ENCODE measurements at places on chromosomes 7 and 10. TPM values are rescaled to one million over a fixed set of nuclear protein-coding genes. Genes with fewer than 3 reads are reported as not detected.

The COL28A1 gene
- 6.9 TPM for total RNA-seq

The LOXL4 gene
- total RNA-seq: 4.1 TPM

The CALCR gene
- total RNA-seq: not detected

The CALML3 gene
- total RNA-seq: not detected

The NEUROD6 gene
- total RNA-seq: not detected

The MYOZ1 gene
- total RNA-seq: not detected

- DNase-seq: peak; percentile 89
Measured at GRCh38 chr7:36366718-36367560, 22.7 kb upstream of the ANLN start.

DNA sequence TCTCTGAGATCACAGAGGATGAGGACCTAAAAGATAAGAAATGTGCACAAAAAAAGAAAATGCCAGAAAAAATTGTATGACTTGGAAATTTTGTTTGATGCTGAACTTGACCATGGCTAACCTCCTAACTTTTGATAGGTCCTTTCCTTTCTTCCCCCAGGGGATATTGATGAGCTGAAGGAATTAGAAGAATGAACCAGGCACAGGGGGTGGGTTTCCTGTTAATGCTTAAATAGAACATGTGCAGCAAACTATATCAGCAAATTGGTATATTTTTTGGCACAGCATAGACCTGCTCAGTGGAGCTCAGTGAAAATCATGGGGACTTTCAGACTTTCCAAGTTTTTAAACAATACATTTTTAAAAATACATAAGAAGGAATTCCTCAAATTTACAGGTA is 300.7 kb downstream of the HDAC9 start:
- DNase-seq: no peak

GRCh38 chr7:101990811-101991418 is 173.5 kb downstream of the CUX1 start:
- no peak for DNase-seq

- DNase-seq: no peak
Measured at GRCh38 chr7:70439651-70440050, 692.3 kb upstream of the GALNT17 start.

GRCh38 chr7:151408498-151408838 is 1.4 kb downstream of the WDR86 start:
- DNase-seq: no peak

DNA sequence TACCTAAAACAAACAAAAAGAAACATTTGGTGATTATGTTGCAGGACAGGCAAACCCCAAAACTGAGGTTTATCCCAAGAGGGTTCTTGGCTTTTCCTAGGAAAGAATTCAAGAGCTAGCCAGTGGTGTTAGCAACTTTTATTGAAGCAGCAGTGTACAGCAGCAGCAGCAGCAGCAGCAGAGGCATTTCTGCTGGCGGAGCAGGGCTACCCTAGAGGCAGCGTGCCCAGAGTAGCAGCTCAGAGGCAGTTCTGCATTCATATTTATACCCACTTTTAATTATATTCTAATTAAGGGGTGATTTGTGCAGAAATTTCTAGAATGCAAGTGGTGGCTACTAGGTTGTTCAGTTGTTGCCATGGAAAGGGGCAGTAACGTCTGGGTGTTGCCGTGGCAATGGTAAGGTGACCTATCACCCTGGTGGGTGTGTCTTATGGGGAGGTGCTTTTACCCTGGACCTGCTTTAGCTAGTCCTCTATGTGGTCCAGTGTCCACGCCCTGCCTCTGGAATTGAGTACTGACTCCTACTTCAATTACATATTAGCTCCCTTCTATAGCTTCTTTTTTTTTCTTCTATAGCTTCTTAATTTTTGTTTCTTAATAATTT is 53.9 kb downstream of the VCL start:
- DNase-seq: no peak

GRCh38 chr10:74730246-74730645 is 96.2 kb upstream of the KAT6B start:
- no peak for DNase-seq

DNA sequence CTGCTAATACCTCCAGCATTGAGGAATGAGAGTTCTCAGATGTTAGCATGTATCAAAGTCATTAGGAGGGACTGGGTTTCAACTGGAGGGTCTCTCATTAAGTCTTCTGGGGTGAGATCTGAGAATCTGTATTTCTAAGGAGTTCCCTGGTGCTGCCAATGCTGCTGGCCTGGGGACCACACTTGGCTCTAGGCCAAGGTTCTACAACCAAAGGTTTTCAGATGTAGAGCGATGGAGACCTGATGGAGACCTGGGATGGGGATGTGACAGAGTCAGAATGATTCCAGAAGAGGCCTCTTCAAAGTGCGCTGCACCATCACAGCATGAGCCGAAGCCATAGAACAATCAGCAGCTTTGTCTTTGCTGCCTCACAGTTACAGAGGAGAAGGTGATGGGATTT is 27.2 kb downstream of the ST8SIA6 start:
- DNase-seq: no peak

GRCh38 chr10:1150638-1150955 is 94.4 kb downstream of the WDR37 start:
- no peak for DNase-seq

DNA sequence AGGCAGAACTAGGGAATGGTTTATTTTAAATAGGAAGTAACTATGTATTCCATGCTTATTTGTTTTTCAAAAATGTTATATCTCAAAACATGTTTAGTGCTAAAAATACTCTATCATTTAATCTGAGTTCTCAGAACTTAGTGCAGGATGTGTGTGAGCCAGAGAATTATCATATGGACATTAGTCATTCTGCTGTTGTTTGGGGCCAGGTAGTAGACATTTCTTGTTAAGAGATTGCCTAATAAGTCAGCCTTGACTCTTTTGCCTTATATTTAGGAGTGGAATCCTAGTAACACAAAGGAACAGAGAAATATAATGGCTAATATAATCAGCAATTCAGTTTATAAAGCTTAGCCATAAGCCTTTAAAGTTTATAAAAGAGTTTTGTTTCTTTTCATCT is 149.8 kb downstream of the CCSER2 start:
- no peak for DNase-seq

GRCh38 chr7:1673581-1674118 is 3.6 kb downstream of the ELFN1 start:
- no peak for DNase-seq

DNA sequence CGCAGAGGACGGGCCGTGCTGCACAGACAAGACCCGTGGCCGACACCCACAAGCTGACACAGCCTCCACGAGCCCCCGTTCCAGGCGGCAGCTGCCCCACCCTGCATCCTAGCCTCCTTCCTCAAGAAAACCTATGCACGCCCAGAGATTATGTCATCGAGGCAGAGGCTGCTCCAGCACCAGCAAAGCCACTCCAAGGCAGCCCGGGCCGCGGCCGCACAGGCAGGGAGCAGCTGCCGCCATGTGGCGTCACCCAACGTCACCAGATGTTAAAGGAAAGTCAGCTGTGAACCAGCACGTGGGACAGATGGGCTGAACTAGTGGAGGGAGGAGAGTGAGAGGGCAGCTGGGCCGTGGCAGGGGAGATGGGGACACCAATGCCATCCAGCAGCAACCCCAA is 59.8 kb downstream of the STK32C start:
- DNase-seq: no peak

DNA sequence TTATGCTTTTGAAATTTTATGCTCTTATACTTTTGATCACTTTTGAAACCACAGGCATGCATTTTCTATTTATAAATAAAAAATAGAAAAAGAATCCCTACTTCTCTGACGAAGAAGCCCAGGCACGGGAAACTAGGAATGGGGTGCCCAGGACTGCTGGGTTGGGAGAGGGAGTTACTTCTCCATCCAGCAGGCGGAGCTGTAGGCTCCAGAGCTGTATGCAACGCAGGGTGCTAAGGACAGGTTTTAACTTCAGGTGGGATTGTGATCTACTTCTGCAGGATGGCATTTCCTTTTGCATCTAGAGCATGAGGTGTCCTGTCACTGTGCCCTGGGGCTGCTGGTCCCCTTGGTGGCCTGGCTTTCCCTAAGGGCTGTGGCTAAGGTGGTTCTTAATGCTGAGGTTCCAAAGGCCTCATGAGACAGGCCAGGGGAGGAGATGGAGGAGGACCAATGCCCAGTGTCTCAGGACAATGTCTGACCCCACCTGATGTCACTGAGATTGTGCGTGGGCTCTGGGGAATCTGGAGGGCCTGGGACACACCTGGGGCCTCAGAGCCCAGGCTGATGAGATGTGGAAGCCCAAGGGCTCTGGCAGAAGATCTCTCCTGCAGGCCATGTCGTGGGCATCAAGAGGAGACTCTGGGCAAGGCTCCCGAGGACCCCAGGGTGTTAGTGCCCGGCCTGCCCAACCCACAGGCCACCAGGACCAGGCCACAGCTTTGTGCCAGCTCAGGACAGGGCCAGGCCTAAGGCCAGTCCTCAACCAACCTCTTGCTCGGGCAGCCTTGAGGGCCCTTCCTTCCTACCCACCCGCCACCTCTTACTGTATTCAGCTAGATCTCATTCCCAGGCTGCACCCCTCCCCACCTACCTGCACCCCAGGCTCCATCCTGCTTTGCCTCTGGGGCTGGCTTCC is 507 bp downstream of the CCDC201 start:
- no peak for DNase-seq

DNA sequence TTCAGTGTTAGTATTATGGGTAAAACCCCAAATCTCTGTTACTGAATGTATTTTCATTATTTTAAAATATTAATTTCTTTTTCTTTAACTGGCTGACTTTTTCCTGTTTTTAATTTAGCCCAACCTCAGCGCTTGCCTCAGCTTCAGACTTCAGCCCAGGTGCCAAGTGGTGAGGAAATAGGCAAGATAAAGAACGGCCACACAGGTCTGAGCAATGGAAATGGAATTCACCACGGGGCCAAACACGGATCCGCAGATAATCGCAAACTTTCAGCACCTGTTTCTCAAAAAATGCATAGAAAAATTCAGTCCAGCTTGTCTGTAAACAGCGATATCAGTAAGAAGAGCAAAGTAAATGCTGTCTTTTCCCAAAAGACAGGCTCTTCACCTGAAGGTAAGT is 57.5 kb downstream of the MDFIC start:
- DNase-seq: peak; percentile 70

DNA sequence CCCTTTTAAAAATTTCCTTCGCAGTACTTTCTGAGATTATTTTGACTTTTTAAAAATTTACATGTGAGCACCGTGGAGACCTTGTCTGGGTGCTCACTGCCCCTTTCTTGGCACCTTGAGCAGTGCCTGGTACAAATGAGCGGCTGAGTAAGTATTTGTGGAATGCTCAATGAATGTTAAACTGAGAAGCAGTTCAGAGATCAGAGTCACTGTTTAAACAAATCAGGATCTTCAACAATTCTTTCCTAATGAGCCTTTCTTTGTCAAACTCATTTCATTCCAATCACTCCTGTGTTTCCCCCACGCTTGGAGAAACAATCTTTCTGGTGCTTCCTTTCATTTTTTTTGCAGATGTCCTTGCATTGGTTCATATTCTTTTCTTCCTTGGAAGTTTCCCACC is 611.3 kb upstream of the GALNT17 start:
- no peak for DNase-seq

DNA sequence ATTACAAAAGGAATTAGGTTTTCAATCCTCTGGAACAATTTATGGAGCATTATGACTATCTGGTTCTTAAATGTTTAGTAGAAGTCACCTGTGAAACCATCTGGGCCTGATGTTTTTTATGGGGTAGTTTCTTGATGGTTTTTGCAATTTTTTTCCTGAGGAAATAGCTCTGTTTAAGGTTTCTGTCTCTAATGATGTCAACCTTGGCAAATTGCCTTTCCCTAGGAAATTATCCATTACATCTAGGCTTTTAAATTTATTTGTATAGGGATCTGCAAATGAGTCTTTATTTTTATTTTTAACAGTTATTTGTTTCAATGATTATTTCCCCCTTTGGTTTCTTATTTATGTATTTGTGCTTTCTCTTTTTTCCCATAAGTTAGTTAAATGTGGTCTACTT is 222.8 kb downstream of the GALNT17 start:
- DNase-seq: no peak
